ENCODE measurements at places on chromosomes 6 and 20.
A peak's percentile ranks its signal among the peaks of the same experiment; 100 is the strongest.

GRCh38 chr6:106440546-106440945 is 80.0 kb downstream of the CRYBG1 start:
- DNase-seq, result no peak

GRCh38 chr6:137968901-137969300 is 101.8 kb downstream of the TNFAIP3 start:
- DNase-seq, result no peak

DNA sequence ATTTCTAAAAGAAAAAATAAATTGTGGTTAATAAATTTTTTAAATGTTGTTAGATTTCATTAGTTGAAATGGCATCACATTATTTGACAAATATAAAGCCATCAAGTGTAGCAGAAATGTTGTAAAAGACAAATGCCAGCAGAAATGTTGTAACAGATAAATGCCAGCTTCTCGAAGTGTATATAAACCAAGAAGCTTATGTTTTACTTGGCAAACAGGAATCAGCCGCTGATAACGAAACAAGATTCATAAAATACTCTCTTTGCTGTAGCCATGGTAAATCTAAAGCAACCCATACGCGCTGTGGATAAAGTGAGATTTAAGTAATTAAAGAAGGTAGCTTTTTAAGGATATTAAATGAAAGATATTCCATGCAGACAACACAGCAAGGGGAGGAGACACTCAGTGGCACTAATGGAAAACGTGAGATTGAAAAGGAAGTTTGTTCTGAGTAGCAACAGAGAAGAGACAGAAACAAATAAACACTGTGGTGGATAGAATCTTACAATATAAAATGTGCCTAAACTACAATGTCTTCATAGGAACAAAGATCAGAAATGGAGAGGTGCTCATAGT is 29.6 kb downstream of the BTBD9 start:
- no peak for DNase-seq

DNA sequence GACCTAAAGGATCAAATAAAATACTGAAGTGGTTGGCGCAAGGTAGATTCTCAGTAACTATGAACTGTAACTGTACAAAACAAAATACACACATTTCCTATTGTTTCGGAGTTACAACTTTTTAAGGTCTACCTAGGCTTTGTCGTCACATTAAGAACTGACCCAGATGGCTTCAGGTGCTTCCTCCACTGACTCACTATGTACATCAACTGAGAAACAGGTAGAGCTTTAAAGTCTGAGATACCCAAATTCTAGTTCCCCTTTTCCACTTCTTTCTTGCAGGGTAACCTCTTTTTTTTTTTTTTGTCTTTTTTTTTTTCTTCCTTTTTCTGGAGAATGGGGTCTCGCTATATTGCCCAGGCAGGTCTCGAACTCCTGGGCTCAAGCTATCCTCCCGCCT is 5.5 kb downstream of the SNRPB start:
- DNase-seq, result no peak

DNA sequence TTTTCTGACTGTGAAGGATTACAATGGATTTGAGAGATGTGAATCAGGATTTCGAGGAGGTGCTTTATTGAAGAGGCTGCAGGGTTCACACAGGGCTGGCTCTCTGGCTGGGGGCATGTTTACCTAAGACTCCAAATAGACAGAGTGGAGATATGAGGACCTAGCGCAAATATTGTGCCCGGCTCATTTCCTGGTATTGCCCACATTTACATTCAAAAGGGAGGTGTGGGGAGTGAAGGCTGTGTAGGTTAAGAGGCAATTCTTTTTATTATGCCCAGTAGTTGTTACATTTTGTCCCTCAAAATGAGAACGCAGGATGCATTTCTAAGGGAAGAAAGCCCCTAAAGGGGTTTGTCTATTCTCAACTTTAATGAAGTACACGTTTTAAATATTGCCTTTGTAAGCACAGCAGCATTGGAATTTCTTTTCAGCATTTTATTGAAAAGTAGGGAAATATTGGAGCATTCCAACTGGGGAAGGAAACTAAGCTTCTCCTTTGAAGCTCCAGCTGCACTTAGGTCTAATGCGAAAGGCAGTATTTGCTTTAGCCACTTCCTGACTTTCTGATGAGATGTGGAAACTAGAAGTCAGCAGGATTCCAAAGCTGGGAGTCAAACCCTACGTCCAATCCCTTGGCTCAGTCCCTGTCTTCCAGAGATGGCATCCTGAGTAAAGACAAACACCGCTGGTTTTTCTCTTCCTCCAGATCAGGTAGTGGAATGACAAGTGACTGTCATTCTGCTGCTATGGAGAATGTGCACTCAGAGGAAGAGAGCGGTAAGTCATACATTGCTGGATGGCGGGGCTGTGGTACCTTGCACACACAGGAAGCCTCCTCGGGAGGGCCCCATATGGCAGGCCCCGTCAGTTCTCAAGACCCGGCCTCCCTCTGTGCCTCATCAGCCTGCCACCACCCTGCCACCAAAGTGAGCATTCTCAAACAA is 70.7 kb downstream of the MYB start:
- DNase-seq, result peak; percentile 8

All from HFFc6 (cell line).